NCI-H510A (cell line): ENCODE measurements at places on chromosomes 11 and 22.

- no peak for DNase-seq
Measured at GRCh38 chr11:64888729-64889511, 10.5 kb upstream of the EHD1 start.

- DNase-seq = peak; percentile 24
Measured at GRCh38 chr11:68313574-68314202, 1.3 kb downstream of the LRP5 start.

DNA sequence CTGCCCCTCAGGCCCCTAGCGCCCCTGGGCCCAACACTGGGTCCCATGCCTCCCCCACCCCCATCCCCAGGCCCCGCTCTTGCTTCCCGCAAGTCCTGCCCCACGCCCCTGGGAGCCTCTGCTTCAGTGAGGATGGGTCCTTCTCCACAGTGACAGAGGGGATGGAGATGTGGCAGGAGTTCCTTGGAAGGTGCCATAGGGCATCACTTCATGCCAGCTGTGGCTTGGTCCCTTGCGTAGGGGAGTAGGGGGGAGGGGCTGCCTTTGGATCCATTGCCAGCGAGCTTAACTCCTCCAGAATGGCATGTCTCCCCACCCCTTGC, 9.5 kb upstream of the TBC1D22A start:
- DNase-seq = no peak

DNA sequence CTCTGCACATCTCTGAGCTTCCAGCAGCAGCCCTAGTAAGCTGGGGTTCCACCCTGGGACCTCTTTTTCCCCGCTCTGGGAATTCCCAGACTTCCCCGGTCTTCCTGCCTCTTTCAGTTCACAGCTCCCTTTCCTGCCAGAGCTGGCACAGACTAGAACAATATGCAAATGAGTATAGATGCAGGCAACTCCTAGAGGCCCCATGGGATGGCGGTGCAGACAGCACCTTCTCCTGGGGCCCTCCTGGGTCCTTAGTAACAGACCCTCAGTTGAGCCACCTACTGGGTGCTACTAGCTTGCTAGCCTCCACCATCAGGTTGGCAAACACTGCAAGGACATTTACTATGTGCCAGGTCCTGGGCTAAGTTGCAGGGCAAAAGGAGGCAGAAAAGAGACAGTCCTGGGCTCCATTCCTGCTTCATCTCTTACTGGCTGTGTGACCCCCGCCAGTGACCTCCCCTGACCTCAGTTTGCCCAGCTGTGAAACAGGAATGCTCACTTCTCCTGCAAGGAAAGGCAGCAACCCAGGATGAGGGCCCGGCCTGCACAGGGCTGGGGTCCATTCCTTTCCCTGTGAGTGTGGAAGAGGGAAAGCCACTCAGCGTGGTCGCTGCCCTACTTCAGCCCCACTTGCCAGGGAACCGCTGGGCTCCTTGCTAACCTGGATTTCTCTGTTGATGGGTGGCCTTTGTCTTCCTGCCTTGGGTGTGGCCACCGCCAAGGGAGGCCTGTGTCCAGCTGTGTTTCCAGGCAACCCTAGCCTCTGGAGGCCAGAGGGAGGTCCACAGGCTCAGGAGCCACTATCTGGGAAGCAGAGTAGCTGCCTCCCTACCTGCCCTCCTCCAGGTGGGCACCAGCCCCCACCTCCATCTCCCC, 7.3 kb downstream of the RELT start:
- no peak for DNase-seq

GRCh38 chr22:17047656-17048055, 37.1 kb upstream of the IL17RA start:
- no peak for DNase-seq

- DNase-seq = no peak
Measured at GRCh38 chr22:38925571-38926041, 31.8 kb upstream of the APOBEC3A start.

GRCh38 chr22:20459152-20459542, 21.5 kb upstream of the SCARF2 start:
- DNase-seq = no peak

DNA sequence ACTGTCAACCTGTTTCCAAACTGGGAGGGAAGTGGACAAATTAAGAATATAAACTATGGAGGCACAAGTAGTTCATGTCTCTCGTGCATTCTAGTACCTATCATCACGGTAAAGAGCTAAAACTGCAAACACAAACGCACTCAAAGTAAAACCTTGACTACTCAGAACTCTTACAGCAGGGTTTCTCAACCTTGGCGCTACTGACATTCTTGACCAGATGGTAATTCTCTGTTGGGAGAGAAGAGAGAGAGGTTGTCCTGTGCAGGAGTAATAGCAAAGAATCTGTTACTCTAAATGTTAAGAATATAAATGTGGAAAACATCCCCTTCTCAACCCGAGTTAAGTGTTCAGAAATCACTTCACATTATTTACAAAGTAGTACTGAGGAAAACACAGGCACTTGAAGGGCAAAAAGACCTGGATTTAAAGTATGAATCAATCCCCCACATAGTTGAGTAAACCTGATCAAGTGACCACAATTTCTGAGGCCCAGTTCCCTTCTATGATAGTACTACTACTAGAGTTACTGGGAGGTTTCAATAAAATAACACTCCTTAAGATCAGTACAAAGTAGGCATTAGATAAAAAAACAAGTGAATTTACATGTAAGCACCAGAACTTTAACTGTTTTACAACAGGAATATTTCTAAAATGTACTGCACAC, 73.1 kb upstream of the ARHGAP32 start:
- DNase-seq = no peak

GRCh38 chr11:109193880-109194279, 228.1 kb upstream of the C11orf87 start:
- DNase-seq = no peak

DNA sequence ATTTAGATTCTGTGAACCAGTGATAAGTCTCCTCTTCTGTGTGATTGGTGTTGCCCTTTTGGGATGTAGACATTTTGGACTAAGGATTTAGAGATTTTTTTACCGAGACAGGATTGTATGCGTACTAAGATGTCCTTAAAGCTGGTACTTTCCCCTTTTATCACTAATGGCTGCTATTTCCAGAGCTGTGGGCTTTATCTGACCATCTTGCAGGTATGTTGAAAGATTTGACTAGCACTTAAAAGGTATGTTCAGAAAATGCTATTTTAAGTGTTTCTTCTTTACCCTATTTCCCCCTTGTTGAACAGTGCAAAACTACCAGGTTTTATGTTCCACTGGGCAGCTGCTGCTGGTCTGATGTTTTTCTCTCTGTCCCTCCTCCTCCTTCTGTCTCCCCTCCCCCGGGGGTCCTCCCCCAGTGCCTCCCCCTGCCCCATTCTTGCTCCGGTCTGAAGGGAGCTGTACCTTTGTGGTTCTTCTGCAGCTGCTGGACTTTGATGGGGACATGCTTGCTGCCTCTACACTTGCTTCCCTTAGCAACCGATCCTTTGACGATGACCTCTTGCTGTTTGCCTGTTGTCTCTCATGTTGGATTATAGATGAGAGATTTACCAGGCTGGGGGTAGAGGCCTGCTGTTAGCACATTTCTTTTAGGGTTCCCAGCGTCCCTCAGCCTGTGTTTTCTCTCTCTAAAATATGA, 59.6 kb downstream of the ZNRF3 start:
- DNase-seq = no peak

GRCh38 chr22:23403720-23404688, 176.1 kb downstream of the IGLL1 start:
- DNase-seq = no peak

- DNase-seq = no peak
Measured at GRCh38 chr11:128182844-128183243, 404.5 kb downstream of the ETS1 start.

GRCh38 chr11:11993839-11994238, 14.6 kb downstream of the DKK3 start:
- no peak for DNase-seq

- DNase-seq = peak; percentile 26
Measured at GRCh38 chr22:50739894-50740293, 1.9 kb downstream of the ACR start.

GRCh38 chr22:19730655-19731360, 7.5 kb downstream of the GP1BB start:
- DNase-seq = peak; percentile 74

- DNase-seq = no peak
Measured at GRCh38 chr11:46588915-46589314, 4.9 kb downstream of the AMBRA1 start.

DNA sequence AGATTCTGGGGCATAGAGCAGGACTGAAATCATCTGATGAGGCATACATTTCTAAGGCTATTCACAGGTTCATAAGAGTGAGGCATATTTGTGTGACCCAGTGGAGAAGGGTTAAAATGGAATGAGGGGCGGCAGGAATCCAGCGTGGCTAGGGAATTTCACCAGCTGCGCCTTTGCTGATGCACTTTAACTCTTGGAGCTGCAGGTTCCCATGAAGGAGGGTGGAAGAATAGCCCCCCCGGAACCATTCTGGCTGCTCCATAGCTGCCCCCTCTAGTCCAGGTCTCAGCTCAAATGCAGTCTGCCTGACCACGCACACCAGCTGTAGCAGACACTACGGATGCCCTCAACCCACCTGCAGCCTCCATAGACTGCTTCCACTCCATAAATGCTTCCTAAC, 31.5 kb downstream of the TENM4 start:
- no peak for DNase-seq

DNA sequence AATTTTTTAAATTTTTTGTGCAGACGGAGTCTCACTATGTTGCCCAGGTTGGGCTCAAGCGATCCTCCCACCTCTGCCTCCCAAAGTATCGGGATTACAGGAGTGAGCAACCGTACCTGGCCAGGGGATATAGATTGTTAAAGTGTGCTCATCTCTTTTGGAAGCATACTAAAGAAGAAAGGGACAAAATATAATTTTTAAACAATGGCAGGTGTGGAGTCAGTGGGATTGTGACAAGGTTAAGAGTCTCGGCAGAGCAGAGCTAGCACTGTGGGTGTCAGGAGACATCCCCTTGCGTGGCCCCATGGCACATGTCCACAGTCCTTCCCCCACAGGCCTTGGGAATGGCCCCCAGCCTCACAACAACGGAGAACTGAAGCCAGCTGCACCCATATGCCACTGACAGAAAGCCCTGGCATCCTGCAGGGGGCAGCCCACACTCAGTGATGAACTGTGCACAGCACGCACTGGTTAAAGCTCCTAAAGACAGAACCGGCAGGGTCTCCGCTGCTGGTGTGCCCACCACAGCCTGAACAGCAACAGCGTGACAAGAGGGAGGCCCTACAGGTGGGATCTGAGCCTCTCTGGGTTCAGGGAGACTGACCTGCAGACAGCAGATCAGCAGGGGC, 29.9 kb downstream of the SERPIND1 start:
- DNase-seq = no peak

DNA sequence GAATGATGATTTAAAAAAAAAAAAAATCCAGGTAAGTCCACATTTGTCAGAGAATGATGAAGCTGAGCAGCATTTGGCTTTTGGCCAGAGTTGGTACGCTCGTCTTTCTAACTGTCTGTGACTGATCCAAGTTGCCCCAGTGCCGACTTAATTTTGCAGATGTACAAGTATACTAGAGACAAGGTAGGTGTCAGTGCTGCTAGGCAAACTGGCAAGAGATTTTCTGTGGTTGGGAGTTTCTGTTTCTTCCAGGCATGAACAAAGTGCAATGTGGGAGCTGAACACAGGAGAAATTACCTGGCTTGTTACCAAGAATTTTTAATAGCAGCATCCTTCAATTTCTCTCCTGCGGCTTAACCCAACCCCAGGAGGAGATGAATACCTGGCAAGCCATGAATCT, 307.7 kb downstream of the BUD13 start:
- DNase-seq = no peak

DNA sequence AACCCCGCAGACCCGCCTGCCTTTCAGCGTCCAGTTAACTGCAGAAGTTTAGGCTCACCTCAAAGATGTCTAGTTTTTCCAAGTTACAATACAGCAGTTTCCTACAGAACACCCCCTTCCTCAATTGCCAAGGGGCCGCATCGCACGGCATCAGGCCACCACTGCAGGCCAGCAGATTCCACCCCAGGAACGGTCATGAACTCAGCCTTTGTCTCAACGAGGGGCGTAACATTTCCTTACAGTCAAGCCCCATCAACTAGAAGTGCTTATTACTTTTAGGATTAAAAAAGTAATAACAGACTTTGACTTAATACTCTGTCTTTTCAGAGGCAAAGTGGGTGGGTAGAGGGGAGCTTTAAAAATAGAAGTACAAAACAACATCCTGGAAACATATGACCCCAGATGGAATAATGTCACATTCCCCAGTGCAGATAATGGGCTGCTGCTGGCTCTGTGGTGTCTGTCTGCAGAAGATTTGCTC, 36.3 kb downstream of the PPP2R1B start:
- no peak for DNase-seq

GRCh38 chr11:11304550-11304949, 48.5 kb downstream of the CSNK2A3 start:
- no peak for DNase-seq

DNA sequence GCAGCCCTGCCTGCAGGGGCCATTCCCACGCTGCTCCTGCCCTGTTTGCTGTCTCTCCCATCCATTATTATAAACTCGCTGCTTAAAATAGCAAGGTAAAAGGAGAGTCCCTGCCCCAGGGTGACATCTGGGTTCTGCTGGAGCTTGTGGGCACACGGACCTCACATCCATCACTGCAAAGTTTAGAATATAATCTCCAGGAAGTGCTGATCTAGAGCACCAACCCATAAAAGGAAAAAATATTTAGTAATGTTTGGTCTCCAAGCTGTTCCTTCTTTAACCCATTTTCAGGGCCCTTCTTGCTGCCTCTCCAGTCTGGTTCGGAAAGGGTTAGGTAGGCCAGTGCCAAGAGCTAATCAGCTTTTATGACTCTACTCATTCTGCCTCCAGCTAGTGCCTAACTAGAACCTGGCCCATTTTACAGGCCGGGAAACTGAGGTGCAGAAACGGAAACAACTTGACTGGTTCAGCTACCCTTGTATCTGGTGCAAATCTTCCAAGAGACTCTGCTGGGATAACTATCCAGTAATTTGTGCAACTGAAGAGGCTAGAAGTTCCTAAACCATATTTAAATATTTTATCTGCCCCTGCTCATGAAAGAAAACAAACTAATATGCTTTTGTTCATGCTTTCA, 37.5 kb downstream of the IRAG1 start:
- no peak for DNase-seq

DNA sequence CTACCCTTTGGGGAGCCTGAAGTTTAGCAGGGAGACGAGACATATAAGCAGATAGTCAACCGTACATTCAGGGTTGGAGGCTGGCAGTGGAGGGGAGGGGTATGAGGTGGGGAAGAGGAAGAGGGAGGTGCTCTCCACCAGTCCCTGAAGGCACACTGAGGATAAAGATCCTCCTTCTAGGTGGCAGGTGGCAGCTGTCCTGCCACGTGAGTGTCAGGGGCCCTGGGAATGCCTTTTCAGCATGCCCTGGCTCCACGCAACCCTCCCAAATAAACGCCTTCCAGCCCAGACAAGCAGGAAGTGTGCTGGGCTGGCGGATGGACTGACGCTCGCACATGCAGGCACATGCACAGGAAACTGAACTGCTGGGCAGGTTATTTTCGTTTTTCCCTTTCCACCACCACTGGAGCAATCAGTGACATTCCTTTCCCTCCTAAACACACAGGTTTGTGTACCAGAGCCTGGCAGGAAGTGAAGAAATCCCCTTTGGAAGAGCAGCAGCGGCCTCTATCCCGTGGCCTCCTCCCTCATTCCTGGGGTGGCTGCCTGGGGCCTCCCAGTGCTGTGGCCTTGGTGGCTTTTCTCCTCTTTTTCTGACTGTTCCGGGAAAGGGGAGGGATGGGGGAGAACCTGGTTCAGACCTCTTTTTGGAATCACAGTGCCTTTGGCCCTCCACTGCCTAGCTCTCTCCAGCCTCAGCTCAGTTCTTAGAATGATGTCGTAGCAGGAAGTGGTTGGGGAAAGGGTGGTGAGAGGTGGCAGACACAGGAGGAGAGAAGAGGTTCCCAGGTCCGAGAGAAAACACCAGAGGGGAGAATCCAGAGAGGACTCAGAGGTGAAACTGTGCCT, 157.0 kb upstream of the TIMP3 start:
- DNase-seq = peak; percentile 25

GRCh38 chr22:46830841-46831240, 68.4 kb downstream of the TBC1D22A start:
- DNase-seq = no peak
